Stimulated activated CD4-positive, alpha-beta T cell treated with anti-CD3 and anti-CD28 coated beads, Interleukin-12 subunit alpha, Interleukin-12 subunit beta, amount 100 ng/mL, for 4 hours (primary cell): ENCODE measurements at places on chromosomes 4 and X.

GRCh38 chr4:8169763-8170162, 11.2 kb upstream of the ABLIM2 start:
- no peak for DNase-seq

DNA sequence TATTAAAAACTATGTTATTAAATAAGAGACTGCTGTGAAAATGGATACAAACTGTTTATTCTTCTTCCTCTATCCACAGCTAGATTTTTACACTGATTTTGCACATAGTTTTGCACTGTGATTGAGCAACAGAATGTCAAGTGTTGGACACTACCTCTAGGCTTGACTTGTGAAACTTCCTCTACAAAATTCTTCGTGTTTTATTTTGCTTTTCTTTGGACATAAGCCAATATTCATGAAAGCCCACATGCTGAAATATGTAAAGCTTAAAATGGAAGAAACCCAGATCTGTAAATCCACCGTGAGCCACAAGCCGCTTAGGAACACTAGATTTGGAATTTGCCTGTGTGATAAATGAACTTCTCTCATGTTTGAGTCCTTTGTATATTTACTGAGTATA, 849.4 kb downstream of the FSTL5 start:
- DNase-seq = no peak

GRCh38 chrX:66221856-66222255, 57.8 kb downstream of the HEPH start:
- DNase-seq = no peak

- no peak for DNase-seq
Measured at GRCh38 chr4:185874516-185875230, 62.7 kb upstream of the SORBS2 start.
